Retina (tissue), 1 donor: ENCODE measurements at places on chromosomes 12 and 14.

- no peak for DNase-seq
Measured at GRCh38 chr12:45517381-45517780, 212.1 kb upstream of the ARID2 start.

DNA sequence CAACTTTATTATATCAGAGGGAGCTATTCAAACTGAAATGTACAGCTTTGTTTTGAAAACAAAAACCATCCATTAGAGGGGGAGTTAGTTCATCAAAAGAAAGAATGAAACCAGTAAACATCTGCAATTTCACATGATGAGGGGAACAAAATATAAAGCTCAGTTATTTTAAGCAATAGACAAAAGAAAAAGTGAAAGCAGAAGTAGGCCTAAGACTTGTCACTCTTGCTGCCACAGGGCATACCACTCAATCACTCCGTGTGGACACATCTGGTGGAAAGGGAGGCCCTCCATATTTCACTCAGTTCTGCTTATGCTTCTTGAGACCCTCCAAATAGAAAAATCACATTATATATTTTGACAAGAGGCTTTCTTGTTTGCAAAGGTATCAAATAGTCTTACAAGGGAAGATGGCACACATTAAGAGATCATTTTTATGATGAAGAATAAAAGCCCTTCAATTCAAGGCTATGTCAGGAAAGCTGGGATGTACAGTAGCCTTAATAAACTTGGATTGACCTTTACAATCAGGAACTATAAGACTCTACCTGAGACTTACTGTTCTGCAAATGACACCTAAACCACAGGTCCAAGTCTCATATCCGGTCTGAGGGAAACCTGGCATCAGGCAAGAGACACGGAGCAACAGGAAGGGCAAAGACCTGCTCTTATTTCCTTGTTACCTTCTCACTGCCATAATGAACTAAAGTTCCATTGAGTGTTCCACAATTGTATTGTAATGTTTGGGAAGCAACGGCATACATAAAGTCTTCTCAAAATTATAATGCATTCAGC is 222.5 kb upstream of the GRIP1 start:
- no peak for DNase-seq

- DNase-seq, result no peak
Measured at GRCh38 chr12:552466-552865, 92.7 kb downstream of the B4GALNT3 start.

- DNase-seq, result no peak
Measured at GRCh38 chr12:15928346-15928745, 17.2 kb downstream of the DERA start.

GRCh38 chr12:116958402-116959197 is 47.9 kb downstream of the FBXW8 start:
- no peak for DNase-seq

DNA sequence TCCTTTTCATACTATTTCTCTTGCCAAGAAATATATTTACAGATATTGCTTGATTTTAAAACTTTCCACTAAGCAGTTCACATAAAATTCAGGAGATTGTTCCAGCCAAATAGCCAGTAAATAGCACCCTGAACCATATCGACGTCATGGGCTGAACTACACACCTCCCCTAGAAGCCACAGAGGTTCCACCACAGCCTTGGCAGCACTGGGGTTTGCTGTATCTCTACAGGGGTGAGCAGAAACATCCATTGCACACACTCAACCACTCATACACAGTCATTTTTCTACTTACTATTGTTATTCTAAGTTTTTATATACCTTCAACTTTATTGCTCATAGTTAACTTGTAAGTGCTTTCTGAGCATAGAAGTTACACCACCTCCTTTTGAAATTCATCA is 8.1 kb upstream of the EIF2S3B start:
- no peak for DNase-seq

- DNase-seq, result no peak
Measured at GRCh38 chr12:68621472-68622081, 10.9 kb downstream of the RAP1B start.

DNA sequence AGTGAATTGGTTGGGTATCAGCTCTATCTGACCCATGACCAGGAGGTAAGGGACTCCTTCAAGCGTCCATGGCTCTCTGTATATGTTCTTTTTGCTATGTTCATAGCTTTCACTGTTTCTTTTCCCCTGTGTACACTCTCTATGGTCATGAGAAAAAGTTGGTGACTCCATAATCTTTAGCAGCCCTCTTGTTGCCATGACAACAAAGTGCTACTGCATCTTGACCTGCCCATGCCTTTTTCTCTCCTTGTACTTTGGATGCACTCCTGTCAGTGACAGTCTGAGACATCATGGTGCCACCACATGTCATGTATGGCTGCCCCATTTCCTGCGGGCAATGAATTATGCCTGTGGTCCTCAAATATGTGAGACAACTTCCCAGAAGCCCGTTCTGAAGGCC is 280.2 kb downstream of the TMEM121 start:
- DNase-seq, result no peak

- DNase-seq, result no peak
Measured at GRCh38 chr12:42792265-42792664, 202.7 kb upstream of the PRICKLE1 start.

DNA sequence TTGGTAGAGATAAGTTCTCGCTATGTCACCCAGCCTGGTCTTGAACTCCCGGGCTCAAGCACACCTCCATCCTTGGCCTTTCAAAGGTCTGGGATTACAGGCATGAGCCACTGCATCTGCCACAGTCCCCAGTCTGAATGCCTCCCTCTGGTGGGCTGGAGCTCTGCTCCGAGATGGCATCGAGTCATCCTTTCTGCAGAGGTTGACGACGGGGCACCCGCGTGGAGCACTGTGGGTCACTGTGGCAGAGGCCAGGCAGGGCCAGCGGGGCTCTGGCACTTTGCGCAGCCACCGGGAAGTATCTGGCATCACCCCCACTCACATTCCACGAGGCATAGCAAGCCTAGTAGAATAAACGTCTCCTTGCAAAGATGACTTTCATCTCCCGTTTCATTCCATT is 163.3 kb upstream of the DIO3 start:
- no peak for DNase-seq

DNA sequence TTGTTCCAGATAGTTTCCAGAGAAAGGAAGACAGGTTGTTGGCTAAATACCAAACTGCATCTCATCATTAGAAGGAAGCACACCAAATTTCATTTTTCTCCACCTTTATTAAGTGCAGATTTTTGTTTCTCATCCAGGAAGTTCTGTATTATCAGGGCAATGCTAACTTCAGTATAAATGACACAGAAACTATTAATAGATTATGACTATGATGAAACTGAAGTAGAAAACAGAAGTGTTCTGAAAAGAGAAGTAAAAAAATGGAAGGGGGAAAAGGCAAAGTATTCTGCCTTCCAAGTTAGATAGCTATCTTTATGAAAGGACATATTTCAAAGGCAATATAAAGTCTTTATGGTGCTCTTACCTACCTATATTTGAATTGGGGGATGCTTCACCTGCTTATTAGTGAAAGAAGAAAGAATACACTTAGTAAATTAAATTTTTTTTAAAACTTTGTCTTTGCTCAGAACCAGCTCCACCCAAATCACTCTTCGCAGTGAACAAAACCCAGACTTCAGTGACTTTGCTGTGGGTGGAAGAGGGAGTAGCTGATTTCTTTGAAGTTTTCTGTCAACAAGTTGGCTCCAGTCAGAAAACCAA is 223.9 kb downstream of the PTPRO start:
- no peak for DNase-seq

DNA sequence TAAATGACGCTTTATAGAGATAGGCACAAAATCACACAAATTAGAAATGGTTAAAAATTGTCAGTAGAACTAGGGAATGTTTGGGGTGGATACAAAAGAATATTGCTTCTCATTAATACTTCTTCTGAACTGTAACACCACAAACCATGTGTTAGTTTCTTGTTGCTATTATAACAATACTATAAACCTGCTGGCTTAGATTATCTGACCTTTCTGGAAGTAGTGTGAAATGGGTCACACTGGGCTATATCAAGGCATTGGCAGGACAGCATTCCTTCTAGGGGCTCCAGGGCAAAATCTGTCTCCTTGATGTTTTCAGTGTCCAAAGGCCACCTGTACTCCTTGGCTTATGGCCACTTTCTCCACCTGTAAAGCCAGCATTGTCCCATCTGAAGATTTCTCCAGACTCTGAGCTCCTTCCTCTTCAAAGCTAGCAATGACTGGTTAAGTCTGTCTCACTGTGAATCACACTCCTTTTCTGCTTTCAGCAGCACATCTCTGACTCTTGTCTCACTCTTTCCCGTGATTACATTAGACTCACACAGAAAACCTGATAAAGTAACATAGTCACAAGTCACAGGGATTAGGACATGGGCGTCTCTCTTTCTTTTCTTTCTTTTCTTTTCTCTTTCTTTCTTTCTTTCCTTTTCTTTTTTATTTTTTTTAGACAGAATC is 86.3 kb downstream of the SLC15A4 start:
- no peak for DNase-seq

- no peak for DNase-seq
Measured at GRCh38 chr12:85642808-85643207, 193.4 kb downstream of the RASSF9 start.

DNA sequence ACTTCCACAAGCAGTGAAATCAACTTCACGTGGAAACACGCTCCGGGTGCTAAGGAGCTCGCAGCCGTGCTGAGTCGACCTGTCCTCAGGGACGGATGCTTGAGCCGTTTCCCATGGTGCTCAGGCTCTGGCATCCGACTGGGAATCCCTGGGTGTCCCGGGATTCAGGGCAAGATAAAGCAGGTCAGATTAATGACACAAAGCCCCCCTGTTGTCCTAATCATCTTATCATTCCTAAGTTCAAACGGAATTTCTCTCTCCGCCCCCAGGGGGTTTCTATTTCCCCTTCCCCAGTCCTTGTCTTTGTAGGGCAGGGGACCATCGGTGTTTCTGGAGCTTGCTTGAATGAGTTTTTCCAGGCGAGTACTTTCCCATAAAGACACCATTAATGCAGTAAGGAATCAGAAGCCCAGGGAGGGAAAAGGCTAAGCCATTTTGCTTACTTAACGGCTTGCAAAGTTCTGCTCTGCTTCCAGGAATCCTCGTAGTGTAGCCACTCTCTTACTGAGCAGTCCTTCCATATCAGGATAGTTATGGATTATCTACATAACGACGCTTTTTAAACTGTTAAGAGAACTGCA is 116.5 kb downstream of the TMEM132C start:
- peak; percentile 56 for DNase-seq

DNA sequence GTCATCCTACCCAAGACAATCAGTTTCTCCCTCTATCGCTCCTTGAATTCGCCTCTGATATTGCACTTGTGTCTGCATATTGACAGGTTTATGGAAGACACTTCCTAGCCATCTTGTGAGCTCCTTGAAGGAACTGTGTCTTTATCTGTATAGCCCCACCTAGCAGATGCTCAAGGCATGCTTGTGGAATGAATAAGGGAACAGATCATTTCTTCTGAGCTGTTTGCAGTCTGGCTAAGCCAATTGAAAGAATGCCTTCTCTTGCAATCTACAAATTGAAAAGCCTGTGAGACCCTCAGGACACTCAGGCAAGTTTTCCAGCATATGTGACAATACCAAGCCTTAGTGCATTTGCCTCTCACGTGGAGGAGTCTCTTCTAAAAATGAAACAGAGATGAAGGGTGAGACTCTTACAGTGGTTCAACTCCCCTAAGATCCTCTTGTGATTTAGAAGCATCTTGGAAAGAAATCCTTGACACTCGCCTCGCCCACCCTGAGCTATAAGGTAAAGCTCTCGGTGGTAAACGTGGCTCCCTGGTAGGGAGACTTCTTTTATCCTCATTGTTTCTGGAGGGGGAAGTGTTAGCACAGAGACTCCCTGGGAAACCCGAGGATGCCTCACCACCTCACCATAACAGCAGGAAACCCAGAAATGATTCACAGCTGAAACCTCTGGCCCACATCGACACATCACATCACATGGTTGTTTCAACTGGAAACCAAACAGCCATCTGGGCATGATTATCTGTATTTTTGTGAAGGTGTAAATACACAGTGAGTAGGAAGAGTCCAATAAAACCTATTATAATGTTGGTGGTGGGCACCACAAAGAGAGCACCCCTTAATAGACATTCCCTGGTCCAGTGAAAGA is 112.3 kb upstream of the BCL2L14 start:
- DNase-seq, result no peak

DNA sequence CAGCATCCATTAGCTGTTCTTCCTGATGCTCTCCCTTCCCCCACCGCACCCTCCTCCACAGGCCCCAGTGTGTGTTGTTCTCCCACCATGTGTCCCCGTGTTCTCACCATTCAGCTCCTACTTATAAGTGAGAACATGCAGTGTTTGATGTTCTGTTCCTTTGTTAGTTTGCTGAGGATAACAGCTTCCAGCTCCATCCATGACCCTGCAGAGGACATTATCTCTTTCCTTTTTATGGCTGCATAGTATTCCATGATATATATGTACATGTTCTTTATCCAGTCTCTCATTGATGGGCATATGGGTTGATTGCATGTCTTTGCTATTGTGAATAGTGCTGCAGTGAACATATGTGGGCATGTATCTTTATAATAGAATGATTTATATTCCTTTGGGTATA is 9.0 kb downstream of the ATF1 start:
- no peak for DNase-seq

DNA sequence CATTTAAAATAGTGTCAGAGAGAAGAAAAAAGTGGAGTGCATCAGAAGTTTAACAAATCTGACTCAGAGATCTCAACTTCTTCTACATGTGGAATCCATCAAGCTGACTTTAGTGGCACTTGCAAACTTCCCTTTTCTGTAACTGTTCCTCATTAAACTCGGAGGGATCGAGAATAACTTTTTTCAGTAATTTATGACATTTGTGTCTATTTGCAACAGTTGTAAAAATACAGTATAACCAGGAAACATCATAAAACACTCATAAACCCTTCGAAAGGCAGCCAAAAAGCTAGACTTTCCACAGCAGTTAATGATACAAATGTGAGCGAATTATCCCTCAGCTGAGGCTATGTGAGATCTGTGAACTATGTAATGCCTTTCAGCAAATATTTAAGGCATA is 1936.8 kb upstream of the SEL1L start:
- DNase-seq, result no peak

GRCh38 chr12:107645630-107646333 is 39.8 kb upstream of the PWP1 start:
- peak; percentile 87 for DNase-seq
